ENCODE measurements at places on chromosomes 7 and 10.
A peak's percentile ranks its signal among the peaks of the same experiment; 100 is the strongest.

GRCh38 chr10:24255115-24255880, 46.4 kb downstream of the KIAA1217 start:
- DNase-seq, result no peak

- no peak for DNase-seq
Observed at GRCh38 chr10:116256752-116257259, 16.2 kb downstream of the GFRA1 start.

GRCh38 chr7:26723129-26723528, 141.3 kb downstream of the SKAP2 start:
- DNase-seq, result no peak

DNA sequence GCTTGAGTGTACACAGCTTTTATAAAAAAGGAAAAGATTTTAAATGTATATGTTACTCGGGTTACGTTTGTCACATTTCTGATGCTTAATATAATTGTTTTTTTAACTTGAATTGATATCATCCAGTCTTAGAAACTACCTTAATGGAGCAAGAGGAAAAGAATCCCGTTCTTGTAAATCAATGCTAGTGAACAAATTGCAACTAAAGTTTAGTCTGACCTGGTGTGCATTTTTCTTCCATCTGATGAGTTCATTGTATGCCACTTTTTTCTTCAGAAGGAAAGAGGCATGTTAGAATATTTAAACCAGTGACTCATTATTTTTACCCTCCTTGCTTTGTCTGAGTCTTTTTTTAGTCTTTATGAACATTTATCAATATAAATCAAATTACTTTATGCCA, 34.7 kb downstream of the NET1 start:
- DNase-seq, result no peak

GRCh38 chr7:107982918-107983389, 20.0 kb downstream of the LAMB1 start:
- no peak for DNase-seq

GRCh38 chr7:73683056-73683787, at the start of the genes BUD23 and DNAJC30:
Gene BUD23 (plus strand): TSS chr7:73683597. CDS start chr7:73683626, 29 bp downstream.
Gene DNAJC30 (minus strand): TSS chr7:73683453. CDS start chr7:73683423, 30 bp downstream.
- DNase-seq, result peak; percentile 98

DNA sequence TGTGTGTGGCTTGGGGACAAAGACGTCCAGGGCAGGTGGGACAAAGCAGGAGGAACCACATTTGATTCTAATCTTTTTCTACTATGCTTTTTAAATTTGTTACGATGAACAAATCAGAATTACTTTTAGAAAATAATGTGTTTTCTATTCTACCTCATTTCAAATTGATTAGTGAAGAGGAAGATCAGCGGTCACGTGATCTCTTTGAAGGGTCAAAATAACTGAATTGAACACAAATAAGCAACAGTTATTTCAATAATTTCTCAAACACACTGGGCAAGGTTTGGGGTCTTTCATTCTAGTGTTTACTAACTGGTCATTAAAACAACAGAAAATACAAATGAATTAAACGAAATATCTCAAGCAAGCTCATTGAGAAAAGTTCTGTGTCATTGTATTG, 773.0 kb upstream of the IGFBP3 start:
- DNase-seq, result no peak

GRCh38 chr10:51656503-51656902, 42.9 kb downstream of the CSTF2T start:
- no peak for DNase-seq

- no peak for DNase-seq
Observed at GRCh38 chr10:97016728-97017473, 168.9 kb downstream of the SLIT1 start.

DNA sequence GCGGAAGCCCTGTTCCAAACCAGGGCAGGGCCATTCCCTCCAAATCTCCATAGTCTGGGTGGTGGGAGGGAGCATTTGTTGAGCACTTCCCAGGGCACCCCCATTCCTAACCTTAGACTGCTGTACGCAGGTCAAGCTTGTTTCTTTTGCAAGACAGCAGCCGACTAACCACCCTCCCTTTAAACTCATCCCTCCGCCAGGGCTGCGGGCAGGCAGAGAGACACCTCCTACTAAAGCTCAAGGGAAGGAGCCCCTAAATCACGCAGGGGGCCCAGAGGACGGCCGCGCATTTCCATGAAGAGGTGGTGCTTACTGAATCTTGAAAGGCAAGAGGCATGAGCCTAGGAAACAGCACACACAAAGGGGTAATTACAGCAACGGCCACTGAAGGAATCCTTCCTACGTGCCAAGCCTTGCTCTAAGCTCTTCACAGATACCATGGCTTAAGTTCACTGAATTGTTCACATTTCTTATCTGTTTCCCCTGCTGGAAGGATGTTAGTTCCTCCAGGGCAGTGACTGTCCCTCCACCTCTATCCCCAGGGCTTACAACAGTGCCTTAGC, 90.0 kb downstream of the PROSER2 start:
- DNase-seq, result no peak

- no peak for DNase-seq
Observed at GRCh38 chr7:4040109-4040928, 641.8 kb upstream of the FOXK1 start.
